ENCODE measurements at places on chromosomes 1 and 21.
A peak's percentile ranks its signal among the peaks of the same experiment; 100 is the strongest.

DNA sequence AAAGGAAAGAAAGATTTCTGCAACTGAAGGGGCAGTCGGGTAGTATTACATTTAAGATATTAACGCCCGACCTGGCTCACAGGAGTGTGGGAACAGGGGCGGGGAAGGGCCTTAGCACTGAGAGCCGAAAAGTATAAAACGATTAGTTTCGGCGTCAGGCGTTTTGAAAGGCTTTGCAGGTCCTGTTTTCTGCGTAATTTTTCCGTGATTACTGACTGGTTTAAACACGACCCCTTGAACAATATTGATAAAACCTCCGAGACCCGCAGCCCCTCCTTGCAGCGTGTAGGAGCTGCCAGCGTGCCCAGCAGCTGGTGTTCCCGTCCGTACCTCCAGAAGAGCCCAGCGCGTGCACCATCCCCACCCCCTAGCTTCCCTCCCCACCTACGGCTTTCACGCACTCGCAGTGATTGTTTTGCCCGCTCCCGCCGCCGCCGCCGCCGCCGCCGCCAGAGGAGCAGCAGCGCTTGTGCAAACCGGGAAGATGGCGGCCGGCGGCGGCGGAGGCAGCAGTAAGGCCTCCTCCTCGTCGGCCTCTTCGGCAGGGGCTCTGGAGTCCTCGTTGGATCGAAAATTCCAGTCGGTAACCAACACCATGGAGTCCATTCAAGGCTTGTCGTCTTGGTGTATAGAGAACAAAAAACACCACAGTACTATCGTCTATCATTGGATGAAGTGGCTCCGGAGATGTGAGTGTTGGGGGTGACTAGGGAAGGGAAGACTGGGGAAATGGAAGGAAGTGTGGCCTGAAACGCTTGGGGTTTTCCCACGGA, 470 bp downstream of the RPRD2 start:
- DNase-seq, result peak; percentile 75

DNA sequence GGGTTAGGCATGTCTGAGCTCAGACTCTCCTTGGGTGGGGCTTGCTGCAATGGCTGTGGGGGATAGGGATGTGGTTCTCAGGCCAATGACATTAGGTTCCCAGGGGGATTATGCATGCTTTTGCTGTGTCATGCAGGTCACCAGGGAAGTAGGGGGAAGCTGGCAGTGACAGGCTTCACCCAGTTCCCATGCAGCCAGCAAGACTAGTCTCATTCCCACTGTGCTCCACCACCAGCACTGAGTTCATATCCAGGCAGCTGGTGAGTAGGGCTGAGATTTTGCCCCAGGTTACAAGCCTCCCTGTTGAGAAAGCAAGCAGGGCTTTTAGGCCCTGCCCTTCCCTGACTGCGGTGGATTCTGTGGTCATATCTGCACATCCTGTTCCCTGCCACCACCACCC, 32.1 kb upstream of the PLA2G5 start:
- no peak for DNase-seq

- DNase-seq, result no peak
Observed at GRCh38 chr21:43367296-43367695, 59.6 kb downstream of the SIK1 start.

- DNase-seq, result no peak
Observed at GRCh38 chr1:59605761-59606160, 209.0 kb upstream of the HOOK1 start.

- DNase-seq, result no peak
Observed at GRCh38 chr1:24300971-24301784, 18.0 kb upstream of the GRHL3 start.

DNA sequence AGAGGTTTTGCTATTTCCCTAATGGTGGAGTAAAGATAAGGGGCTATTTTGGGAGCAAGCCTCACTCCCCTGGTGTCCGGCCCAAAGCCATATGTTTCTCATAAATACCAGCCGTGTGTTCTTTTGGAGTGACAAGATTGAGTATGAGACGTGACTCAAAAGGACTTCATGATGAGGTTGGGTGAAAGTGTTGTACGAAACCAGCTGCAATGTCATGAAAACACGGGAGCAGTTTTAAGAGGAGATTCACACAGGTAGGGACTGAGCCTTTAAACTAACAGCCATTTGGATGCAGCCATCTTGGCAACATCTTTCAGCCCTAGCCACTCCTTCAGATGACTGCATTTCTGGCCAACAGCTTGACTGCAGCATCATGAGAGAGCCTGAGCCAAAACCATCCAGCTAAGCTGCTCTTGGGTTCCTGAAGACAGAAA, 532.3 kb upstream of the USP24 start:
- DNase-seq, result no peak

DNA sequence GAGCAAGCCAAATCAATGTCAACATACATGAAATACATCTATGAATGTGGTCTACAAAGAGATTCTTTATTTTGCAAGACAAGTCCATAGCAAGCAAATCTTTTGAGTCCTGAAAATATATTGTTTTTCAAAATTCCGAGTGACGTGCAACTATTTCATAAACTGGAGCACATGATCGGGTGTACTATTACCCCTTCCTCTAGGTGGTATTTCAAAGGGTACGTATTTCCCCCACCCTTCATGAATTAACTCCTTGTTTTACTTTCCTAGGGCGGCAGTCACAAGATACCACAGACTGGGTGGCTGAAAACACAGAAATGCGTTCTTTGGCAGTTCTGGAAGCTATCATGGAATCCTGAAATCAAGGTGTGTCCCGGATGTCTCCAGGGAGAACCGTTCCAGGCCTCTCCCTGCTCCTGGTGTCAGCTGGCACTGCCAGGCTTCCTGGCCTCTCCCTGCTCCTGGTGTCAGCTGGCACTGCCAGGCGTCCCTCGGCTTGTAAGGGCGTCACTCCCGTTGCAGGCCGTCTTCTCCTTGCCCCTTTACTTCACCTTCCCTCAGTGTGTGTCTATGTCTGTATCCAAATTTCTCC, 55.3 kb downstream of the RIPK4 start:
- no peak for DNase-seq

- DNase-seq, result peak; percentile 12
Observed at GRCh38 chr1:22275626-22276395, 132.9 kb upstream of the WNT4 start.

DNA sequence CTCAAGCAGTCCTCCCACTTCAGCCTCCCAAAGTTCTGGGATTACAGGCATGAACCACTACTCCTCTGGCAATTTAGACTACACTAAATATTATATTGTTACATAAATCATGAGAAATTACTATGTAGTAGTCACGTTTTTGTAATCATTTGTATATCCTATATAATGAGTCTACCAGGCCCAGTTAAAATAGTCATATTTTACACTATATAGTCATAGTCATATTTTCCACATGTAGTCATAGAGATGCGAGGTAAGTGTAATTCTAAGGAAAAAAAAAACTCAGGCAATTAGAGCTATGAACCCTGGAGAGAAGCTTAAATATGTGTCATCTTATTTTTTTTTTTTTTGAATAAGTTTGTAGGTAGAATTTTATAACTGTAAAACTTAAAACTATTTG, 90.0 kb downstream of the FNBP1L start:
- no peak for DNase-seq

GRCh38 chr1:201911826-201912571, 23.3 kb downstream of the SHISA4 start:
- DNase-seq, result no peak

DNA sequence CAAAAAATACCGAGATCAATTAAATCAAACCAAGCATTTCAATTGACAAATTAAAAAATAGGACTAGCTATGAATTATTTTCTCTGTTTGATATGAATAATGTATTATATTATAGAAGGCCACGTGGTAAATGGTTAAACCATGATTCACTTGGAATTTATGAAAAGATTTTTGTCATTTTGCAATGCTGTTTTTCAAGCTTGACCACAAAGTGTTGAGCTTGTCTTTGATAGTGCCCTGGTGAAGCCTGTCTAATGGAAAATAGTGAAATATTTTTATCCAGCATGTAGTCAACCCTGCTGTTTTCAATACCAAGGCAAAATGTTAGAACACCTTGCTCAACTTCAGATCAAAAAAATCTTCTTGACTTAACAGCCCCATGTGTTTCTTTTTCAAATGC, 288.0 kb upstream of the PRMT6 start:
- DNase-seq, result no peak

DNA sequence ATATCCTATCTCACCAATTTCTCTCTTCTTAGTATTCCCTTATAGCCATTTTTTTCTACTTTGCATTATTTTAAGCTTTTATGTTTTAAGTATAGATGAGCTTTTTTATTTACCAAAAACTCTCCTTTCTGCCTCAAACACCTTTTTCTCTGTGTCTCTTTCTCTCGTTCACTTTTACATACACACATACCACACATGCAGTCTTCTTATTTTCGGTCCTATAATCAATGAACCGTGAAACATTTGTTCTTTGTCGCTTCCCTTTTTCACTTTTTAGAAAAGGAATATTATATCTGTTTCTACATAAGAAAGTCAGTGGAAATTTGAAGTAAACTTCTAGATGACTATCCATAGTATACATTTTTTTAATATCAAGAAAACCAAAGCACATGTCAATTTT, 183.2 kb downstream of the MRPL39 start:
- no peak for DNase-seq

GRCh38 chr1:50582346-50582745, 159.1 kb upstream of the DMRTA2 start:
- no peak for DNase-seq

- no peak for DNase-seq
Observed at GRCh38 chr1:7253118-7253480, 467.8 kb downstream of the CAMTA1 start.

DNA sequence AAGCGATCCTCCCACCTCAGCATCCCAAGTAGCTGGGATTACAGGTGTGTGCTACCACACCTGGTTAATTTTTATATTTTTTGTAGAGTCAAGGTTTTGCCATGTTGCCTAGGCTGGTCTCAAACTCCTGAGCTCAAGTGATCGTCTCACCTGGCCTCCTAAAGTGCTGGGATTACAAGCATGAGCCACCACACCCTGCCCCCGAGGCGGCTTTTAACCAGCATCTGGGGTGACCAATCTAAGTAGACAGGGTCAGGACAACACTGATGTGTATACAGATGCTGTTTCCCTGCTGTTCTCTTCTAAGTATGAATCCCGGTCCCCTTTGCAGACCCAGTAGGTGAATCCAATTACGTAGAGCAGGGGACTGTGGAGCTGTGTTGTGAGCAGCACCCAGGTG, 23.9 kb downstream of the THAP3 start:
- no peak for DNase-seq

- DNase-seq, result no peak
Observed at GRCh38 chr21:35827004-35827403, 233.3 kb downstream of the SETD4 start.

DNA sequence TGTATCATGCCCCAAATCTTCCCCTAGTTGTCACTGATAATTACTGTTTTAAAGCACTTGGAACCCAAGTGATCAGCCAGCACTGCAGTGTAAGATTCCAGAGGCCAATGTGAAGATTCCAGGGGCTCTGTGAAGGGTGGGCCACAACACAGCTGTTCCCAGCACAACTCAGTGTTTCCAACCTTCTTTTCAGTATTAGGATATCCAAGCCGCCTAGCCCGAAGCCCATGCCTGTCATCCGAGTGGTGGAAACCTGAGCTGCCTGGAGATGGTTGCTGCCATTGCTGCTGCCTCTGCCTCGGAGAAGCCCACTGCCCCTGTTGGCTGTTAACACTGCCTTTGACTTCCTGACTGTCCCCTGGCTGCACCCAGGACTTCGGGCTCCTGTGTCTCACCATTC, 30.4 kb upstream of the SNX27 start:
- no peak for DNase-seq

DNA sequence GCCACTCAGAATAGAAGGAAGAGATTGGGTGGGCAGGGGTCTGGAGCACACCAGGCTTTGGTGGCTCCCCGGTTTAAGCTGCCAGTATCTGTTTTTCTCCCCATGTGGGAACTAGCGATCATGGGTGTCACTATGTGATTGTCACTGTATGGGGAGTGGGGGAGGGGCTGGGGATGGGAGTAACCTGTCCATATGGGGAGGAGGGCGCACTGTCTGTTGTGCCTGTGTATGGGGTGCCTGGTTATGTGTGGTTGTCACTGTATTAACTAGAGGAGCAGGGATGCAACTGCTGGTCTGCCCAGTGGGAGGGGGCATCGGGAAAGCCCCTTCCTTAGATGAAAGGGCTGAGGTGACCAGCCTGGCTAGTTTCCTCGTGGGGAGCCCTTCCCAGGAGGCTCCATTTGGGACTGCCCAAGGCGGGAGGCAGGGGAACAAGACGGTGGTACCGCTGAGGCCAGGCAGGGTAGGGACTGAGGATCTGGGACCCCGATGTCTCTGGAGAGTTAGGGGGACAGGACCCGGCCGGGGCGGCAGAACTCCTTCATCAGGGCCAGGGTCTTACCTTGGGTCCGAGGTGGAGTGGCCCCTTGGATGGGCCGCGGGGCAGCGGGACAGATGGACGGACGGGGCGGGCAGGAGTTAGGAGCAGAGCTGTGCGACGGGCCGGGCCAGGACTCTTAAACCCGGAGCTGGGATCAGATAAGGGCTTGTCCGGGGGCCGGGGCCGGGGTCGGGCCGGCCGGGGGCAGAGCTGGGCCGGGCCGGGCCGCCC, at the start of gene KCNJ10:
TSS of gene KCNJ10 (minus strand) at position 701 of the 772 bp plus-strand sequence. CDS start 27,628 bp downstream, outside the sequence.
- no peak for DNase-seq

GRCh38 chr1:23217421-23218115, at the start of gene HTR1D:
Gene HTR1D, minus strand, starts transcription at chr1:23217502. Its CDS starts 23,283 bp downstream, at chr1:23194219.
- DNase-seq, result no peak

GRCh38 chr1:90486996-90487395, 230.1 kb downstream of the BARHL2 start:
- DNase-seq, result no peak

DNA sequence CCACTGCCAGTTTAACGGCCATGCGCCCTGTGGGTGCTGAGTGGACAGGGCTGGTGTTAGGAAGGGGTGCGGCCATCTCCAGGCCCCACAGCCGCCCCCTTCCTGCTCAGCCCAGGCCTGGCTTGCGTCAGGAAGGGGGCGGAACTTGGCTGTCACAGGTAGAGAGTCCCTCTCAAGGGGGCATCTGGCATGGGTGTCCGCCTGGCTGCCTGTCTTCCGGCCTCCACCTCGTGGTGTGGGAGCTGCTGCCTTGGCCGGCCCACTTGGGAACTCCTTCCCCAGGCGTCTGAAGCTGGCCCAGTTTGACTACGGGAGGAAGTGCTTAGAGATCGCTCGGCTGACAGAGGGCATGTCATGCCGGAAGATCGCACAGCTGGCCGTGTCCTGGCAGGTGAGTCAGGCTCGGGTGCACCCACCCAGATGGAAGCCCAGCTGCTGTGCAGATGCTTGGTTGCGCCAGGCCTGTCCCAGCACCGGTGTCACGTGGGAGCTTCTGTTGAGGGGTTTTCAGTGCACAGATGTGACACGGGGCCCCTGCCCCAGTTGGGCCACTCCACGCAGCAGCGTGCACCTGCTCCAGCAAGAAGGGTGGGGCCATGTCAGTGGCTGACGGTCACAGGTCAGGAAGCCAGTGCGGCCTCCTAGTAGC, 9.1 kb upstream of the ATAD3B start:
- no peak for DNase-seq

DNA sequence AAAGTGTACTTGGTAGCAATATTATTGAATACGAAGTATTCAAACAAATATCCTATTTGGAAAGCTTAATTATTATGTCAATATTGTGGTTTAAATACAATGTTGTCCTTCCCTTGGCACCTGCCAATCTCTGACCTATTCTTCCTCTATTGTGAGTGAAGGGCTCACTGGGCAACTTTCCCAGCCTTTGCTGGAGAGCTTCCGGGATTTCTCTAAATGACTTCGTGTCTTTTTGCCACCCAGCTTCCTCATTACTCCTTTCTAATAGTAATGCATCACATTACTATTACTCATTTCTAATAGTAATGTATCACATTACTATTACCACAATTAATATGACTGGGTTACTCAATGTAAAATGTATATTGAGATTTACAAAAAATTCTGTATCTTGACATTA, 880.6 kb downstream of the BRINP3 start:
- DNase-seq, result no peak

GRCh38 chr1:7298145-7298544, 473.0 kb upstream of the VAMP3 start:
- no peak for DNase-seq
